Thoracic aorta (tissue), 2 donors: ENCODE measurements at places on chromosomes 16 and 17. TPM values are rescaled to one million over a fixed set of nuclear protein-coding genes. Genes with fewer than 3 reads are reported as not detected.

DNA sequence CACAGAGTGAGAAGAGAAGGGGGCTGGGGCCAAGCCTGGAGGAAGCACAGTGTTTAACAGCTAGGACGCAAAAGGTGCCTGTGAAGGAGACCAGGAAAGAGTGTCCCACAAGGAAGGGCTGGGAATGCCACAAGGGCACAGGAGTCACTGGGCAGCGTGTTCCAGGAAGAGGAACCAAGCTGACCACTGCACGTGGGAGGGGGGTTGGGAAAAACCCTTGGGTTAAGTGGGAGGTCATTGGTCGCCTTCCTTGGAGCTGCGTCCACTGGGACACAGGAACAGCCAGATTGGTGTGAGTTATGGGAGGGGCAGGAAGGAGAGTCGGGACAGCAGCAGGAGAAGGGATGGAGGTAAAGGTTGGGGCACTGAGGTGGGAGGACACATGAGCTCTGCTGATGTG is 12.9 kb downstream of the TTYH2 start:
- H3K27ac ChIP-seq = no peak overlapping the region
- no peaks in the 10 kb centered on the region for H3K4me1 ChIP-seq
- no peaks in the 10 kb centered on the region for H3K27me3 ChIP-seq

GRCh38 chr17:66673668-66674276 is 161.1 kb upstream of the CACNG5 start:
- no peaks in the 10 kb centered on the region for H3K27me3 ChIP-seq
- DNase-seq = no peak
- no peaks in the 10 kb centered on the region for H3K36me3 ChIP-seq
- no peak overlapping the region for H3K4me3 ChIP-seq

- H3K4me1 ChIP-seq = peaks cover 3% of the 10 kb centered on the region
- H3K27ac ChIP-seq = no peak overlapping the region
- DNase-seq = no peak
- H3K36me3 ChIP-seq = no peaks in the 10 kb centered on the region
Observed at GRCh38 chr17:36153895-36154610, 22.4 kb downstream of the TBC1D3B start.

- H3K27ac ChIP-seq = no peak overlapping the region
- peaks cover 65% of the 10 kb centered on the region for H3K36me3 ChIP-seq
- H3K27me3 ChIP-seq = no peaks in the 10 kb centered on the region
- no peak for DNase-seq
- peaks cover 11% of the 10 kb centered on the region for H3K4me1 ChIP-seq
Observed at GRCh38 chr17:15236281-15237105, 28.6 kb downstream of the PMP22 start.

GRCh38 chr17:70318051-70318450 is 148.7 kb downstream of the KCNJ2 start:
- no peaks in the 10 kb centered on the region for H3K4me1 ChIP-seq
- no peaks in the 10 kb centered on the region for H3K36me3 ChIP-seq
- DNase-seq = no peak
- no peaks in the 10 kb centered on the region for H3K27me3 ChIP-seq

GRCh38 chr16:69935740-69936139 is 15.4 kb upstream of the CLEC18A start:
- H3K4me3 ChIP-seq = peak overlapping the region; percentile 42
- H3K27ac ChIP-seq = peak overlapping the region; percentile 96

- H3K4me1 ChIP-seq = no peaks in the 10 kb centered on the region
- no peak for DNase-seq
- no peak overlapping the region for H3K27ac ChIP-seq
- peaks cover 45% of the 10 kb centered on the region for H3K36me3 ChIP-seq
Observed at GRCh38 chr16:4699046-4699556, 5.7 kb downstream of the NUDT16L1 start.

GRCh38 chr16:56247018-56247417 is 55.7 kb downstream of the GNAO1 start:
- H3K4me1 ChIP-seq = no peaks in the 10 kb centered on the region
- no peak for DNase-seq
- no peak overlapping the region for H3K27ac ChIP-seq
- H3K27me3 ChIP-seq = no peaks in the 10 kb centered on the region

- no peaks in the 10 kb centered on the region for H3K27me3 ChIP-seq
- H3K4me3 ChIP-seq = no peak overlapping the region
- H3K27ac ChIP-seq = no peak overlapping the region
- no peak for DNase-seq
- peaks cover 30% of the 10 kb centered on the region for H3K36me3 ChIP-seq
Observed at GRCh38 chr16:70480127-70481105, 26.0 kb downstream of the FCSK start.

DNA sequence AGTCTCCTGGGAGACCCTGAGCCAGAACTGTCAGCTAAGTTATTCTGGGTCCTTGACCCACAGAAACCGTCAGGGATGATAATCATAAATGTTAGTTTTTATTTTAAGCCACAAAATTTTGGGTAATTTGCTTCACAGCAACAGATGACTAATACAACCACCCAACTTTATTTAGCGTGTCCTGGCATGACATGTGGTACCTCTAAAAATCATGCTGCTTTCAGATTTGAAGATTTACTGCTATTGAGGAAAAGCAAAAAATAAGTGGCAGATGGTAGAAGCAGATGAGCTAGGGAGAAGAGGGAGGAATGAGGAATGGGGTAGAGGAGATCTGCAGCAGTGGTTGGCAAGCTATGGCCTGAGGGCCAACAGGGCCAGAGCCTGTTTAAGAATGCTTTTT is 90.4 kb downstream of the TMEM100 start:
- H3K27ac ChIP-seq = no peak overlapping the region
- H3K36me3 ChIP-seq = no peaks in the 10 kb centered on the region

SLC35G6 gene
- total RNA-seq = not detected

TRPV3 gene
- not detected for total RNA-seq

GRIN2A gene
- 0.27 TPM for total RNA-seq

HERPUD1 gene
- 232 TPM for total RNA-seq

GPR139 gene
- total RNA-seq = not detected

PAQR4 gene
- 3.1 TPM for total RNA-seq

AANAT gene
- not detected for total RNA-seq

CNTNAP1 gene
- total RNA-seq = 9.1 TPM
